Amygdala (tissue), 56 donors: ENCODE measurements at places on chromosomes 11 and 22.

DNA sequence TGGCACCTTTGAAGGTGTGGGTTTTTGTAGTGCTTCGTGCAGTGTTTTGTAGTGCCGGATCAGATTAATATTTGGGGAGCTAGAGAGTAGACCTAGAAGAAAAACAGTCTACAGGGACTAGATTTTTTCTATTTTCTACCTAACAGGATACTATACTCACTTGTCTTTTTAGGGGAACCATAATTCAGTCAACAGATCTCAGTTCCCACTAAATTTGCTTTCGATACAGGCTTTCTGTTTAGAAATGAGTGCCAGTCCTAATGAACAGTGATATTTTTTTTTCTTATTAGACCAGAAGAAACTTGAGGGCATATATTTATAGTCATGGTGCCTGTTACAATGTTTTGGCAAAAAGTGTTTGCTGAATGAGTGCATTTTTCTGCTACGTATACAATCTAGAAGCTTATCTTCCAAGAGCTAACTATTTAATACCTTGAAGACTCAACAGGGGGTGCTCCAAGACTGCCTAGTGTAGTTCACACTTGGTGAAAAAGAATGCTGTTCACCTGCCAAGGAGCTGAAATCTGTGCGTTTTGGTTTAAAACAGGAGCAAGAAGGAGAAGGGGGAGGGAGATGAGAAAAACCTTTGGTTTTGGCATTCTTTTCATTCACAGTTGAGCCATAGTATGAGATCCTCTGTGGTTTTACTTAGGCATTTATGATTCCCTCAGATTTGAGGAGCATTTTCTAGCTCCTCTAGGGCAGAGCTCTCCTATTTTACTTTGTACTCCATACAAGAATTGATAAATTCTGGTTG lies 44.9 kb upstream of the VSTM5 start:
- DNase-seq, result no peak

- DNase-seq, result no peak
Measured at GRCh38 chr11:128417607-128418324, 169.6 kb downstream of the ETS1 start.

DNA sequence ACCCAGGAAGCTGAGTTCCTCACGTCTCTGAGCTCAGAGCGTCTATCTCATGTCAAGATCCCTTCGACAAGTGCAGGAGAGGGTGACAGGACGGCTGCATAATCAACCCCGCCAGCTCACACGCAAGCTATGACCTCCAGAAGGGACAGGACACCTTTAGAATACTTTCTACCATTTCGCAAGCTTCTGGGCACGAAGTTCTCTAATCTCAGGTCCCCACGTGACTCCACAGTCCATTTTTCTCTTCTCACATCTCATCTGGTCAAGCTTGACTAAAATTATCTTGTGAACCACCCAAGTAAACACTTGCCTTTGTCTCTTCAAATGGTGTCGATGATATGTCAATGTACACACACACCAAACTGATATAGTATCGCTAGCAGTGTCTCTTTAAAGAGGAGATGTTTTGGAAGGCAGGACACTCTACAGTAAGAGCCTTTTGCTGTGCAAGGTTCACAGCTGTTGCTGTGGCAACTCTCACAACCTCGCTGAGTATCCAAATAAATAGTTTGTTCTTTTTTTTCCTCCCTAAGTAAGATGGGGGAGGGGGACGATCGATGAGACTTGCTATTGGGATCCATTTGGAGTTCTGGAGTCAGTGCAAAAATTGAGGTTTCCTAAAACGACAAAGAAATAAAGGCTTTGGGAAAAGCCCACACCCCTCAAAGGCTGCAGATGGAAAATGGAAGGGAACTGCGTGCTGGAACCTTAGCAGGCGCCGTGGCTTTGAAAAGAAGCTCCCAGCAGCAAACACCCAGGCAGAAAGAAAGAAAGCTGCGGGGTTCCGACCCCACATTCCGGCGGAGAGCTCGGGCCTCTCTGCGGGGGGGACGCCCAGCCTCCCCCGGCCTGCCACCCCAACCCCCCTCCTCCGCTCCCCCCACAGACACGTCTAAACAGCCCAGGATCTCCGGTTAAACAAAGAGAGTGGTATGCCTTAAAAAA lies 215.4 kb upstream of the UBASH3B start:
- no peak for DNase-seq

DNA sequence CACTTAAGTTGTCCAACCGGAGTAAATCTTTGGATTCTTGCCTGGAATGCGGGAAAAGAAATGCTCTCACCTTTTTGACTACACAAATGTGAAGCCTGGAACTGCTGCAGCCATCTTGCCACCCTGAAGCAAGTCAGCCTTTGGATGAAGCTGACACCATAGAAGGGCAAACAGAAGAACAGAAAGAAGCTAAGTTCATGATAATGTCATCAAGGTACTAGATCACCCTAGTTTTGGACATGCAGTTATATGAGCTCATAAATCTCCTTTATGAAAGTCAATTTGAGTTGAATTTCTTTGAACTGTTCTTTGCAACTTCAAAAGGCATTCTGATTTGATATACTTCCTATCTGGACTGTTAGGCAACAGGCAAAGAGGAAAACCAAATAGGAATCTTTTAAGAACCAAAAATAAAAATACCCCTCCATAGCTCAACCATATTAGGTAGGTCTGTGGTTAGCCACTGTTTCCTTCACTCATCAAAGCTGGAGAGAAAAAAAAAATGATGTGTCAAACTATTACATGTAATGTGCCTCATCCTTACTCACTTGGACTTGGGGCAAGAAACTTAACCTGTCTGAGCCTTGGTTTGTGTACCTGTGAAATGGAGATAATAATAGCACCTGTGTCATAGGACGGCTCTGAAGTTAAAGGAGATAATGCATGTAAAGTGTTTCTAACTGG lies 91.9 kb downstream of the WT1 start:
- no peak for DNase-seq

- DNase-seq, result no peak
Measured at GRCh38 chr22:40414311-40414710, 43.9 kb downstream of the SGSM3 start.

DNA sequence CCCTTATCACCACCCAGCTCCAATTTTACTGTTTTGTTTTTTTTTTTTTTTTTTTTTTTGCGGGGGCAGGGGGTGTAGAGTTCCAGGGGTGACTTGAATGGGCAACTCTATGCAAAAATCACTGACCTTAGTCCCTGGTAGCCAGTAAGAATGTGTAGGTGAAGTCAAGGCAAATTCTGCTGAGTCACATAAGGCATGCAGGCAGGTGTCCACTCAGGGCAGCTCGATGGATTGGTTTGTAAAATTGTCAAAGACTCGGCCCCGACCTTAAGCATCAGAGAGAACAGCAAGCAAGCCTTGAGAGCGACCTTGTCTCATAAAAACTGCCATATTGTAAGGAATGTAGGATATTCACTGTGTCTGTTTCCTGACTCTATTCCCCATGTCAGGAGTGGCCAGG lies 151.3 kb upstream of the SEZ6L start:
- DNase-seq, result no peak

DNA sequence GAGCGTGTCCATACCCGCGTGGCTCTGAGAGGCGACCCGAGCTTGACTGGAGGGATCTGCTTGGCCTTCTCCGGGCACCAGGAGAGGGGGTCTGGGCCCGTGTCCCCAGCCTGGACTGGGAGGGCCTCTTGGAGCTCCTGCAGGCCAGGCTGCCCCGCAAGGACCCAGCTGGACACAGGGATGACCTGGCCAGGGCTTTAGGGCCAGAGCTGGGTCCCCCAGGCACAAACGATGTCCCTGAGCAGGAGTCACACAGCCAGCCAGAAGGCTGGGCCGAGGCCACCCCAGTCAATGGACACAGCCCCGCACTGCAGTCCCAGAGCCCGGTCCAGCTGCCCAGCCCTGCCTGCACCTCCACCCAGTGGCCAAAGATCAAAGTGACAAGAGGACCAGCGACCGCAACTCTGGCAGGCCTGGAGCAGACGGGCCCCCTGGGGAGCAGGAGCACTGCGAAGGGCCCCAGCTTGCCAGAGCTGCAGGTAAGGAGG lies 38.2 kb downstream of the TRIOBP start:
- no peak for DNase-seq

DNA sequence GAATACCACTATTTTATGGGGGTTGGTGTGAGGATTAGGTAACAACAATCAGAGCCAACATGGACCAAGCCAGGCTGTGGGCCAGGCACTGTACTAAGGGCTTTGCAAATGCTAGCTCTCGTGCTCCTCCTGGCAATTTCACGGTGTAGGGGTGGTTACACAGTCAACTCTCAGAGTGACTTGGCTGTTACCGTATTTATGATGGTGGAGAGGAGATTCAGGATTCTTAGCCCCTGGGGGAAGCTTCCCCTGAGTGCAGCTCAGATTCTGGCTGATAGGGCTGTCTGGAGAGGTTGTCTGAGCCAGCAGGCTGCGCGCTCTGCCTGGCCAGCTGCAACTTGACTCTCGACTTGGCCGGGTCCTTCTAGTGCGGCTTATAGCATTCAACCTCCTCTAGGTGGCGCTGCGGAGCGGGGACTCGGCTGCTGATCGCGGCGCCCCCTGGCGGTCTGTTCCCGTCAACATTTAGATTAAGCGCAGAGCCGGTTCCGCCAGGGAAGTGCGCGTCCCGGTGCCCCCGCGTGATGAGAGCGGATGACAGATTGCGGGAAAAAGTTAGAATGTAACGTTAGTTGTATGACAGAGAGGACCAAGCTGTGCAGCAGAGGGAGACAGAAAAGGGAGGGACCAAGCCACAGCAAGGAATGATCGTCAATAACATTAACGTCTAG lies 4.5 kb upstream of the NCF4 start:
- DNase-seq, result peak; percentile 30

GRCh38 chr11:66362481-66363147 lies 8.9 kb downstream of the SLC29A2 start:
- DNase-seq, result no peak

GRCh38 chr11:69915501-69916250 lies 96.5 kb upstream of the FGF3 start:
- DNase-seq, result no peak

DNA sequence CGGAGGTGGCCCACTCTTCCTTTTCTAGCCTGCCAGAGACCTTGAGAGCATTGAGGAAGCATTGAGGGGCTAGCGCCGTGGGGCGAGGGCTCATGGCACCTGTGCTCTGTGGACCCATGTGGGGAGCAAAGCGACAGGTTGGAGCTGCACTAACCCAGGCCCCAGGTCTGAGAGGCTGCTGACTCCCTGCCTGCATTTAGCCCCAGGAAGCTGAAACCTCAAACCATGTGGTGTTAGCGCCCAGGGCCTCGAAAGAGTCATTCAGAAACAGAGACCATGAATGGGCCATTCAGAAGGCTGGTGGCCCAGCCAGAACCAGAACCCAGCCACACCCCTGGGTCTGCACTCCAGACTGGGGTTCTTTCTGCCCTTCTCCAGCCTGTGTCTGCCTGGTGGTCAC lies 88.6 kb downstream of the BCR start:
- DNase-seq, result no peak

GRCh38 chr11:1371836-1372465 lies 17.8 kb upstream of the BRSK2 start:
- no peak for DNase-seq

DNA sequence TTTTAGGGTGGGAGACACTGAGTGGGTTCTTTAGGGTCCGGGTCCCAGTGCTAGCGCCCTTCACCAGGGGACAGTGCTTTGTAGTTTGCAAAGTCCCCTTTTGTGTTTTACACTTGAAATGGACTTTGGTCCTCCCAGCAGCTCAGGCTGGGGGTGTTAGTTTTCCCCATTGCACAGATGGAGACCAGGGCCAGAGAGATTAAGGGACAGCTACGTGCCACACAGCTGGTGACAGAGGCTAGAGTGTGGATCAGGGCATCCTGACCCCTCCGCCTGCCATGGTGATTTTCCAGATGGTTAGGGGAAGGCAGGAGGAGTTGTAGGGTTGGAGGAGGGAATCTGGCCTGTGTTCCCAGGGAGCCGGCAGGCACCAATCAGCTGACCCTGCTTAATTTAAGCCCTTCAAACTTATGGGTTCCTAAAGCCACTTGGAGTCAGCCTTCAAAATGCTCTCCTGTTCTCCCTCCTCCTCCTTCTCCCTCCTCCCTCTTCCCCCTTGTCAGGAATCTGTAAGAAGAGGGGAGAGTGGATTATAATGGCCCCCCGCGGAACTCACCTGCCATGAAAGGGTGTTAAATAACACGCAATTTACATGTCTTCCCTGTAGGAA lies 22.5 kb upstream of the MPPED1 start:
- no peak for DNase-seq

- no peak for DNase-seq
Measured at GRCh38 chr11:126231725-126232459, 20.3 kb downstream of the FAM118B start.

DNA sequence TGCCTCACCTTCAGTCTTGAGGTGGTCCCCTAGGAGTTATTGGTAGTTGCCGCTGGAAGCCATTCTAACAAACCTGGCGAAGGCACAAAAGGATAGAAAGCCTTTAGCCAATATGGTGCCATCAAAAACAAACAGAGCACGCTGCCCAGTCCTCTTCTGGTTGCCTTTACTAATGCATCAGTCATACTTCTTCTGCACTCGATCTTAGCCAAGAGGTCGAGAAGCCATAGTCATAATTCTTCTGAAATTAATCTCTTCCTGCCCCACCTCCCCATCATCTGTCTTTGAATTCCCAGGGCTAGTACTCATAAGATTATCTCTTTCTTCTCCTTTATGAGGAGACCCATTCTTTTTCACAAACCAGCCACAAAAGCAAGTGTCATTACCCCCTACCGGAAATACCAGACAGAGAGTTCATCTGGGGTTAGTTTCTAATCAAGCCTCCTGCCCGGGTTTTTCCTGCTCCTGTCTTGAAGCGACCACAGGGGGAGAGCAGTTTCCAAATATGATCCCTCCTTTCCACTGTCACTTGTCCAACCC lies 21.4 kb upstream of the EHF start:
- no peak for DNase-seq

- no peak for DNase-seq
Measured at GRCh38 chr22:49196046-49196511, 631.6 kb downstream of the BRD1 start.

- DNase-seq, result no peak
Measured at GRCh38 chr22:44331881-44332714, 19.3 kb upstream of the SHISAL1 start.

GRCh38 chr11:76523786-76524436 lies 79.1 kb downstream of the EMSY start:
- no peak for DNase-seq

GRCh38 chr11:34205326-34206035 lies 100.1 kb downstream of the NAT10 start:
- DNase-seq, result no peak

DNA sequence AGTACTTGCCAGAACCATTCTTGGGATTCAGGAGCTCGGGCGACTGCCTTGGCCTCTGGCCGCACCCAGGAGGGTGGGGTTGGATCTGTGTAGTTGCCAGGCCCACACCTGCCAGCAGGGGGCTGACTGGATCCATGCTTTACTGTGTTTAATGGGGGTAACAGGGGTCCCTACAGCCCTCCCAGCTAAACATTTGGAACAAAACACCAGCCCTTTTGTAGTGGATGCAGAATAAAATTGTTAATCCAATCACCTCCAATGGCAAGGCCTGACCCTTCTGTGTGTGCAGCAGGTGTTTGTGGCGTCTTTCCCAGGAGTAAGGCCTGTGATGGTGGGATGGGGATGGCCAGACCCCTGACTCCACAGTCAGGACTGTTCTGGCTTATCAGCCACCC lies 22.5 kb downstream of the SUN2 start:
- peak; percentile 59 for DNase-seq

- no peak for DNase-seq
Measured at GRCh38 chr22:46843821-46844255, 81.4 kb downstream of the TBC1D22A start.

- no peak for DNase-seq
Measured at GRCh38 chr11:113073290-113073953, 112.2 kb downstream of the NCAM1 start.
